ENCODE measurements at places on chromosomes 1 and 21.

GRCh38 chr1:18783705-18784481 is 75.6 kb downstream of the TAS1R2 start:
- DNase-seq, result no peak

DNA sequence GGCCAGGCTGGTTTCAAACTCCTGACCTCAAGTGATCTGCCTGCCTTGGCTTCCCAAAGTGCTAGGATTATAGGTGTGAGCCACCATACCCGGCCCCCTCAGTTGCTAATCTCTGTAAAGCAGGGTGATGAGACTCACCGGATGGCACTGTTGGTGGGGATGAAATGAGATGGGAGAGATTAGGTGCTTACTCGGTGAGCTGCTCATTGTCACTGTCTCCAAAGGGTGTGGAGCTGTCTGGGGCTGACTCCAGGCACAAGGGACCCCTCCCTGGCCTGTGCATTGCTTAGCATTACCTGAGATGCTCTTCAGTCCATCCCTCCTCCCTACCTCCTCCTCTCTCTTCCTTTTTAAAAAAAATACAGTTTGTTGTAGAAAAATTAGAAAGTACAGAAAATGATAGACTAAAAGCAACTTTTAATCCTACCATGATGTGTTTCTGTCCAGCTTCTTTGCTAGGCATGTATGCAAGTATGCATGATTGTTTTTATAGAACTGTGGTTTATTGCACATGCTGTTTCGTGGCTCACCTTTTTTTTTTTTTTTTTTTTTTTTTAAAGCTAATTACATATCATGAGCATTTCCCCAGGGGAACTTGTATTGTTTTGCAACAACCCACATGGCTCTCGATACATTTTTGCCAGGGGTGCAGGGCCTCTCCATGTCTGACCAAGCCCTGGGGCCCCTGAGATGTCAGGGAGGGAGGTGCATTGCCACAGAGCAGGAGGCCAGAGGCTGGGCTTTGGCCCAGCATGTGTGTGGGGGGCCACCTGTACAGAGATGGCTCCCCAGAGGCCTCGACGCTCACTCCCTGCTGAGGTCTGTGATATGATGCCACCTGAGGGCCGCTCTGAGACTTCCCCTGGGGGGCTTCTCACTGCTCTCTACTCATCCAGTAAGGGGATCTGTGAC is 55.4 kb downstream of the ARHGEF10L start:
- DNase-seq, result no peak

DNA sequence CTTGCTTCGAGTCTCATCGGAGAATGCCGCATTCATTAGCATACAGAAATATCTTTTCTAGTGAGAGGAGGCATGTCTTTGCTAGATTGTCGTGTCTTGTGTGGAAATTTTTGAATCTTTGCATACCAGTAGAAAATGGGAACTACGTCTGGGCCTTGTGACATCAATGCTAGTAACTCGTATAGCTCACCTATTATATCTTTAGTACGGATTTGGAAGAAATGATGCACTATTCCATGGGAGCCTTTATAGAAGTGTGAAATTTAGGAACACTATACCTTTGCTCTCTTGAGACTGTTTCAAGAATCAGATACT is 835 bp downstream of the UHMK1 start:
- no peak for DNase-seq

DNA sequence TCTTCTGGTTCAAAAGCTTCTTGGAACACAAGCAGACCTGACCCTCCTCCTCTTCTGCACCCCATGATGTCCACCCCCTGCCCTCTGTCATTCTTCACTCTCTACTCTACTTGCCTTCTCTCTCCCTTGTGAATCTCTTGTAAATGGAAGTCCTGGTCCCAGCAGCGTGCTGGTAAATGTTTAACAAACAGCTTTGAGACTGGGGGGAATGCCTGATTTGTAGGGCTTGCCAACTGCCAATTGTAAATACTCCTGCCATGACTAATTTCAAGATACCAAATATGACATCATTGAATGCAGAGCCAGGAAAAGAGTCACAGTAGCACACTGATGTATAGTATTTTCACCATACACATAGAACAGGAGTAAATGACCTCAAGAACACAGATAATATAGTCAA is 40.9 kb upstream of the LRRN2 start:
- DNase-seq, result no peak

GRCh38 chr1:57252597-57253294 is 171.1 kb downstream of the DAB1 start:
- no peak for DNase-seq

- no peak for DNase-seq
Measured at GRCh38 chr21:14533499-14534428, 12.4 kb downstream of the SAMSN1 start.

DNA sequence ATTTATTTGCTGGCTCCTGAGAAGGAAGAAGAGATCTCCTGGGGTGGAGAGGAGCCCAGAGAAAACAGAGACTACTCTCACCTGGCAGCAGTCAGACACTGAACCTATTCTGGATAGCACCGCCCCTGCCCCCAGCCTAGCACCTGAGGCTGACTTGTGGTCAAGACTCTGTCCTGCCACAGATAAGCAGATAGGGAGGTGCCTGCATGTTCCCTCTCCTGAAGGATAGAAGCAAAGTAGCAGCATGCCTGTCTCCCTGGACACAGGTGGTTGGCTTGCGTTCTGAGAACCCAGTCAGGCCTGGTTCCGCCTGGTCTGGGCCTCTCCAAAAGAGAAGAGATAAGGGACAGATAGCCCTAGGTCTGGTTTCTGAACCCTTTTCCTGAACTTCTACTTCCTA is 1.3 kb upstream of the EFNA3 start:
- DNase-seq, result no peak

GRCh38 chr1:3417082-3417739 is 37.3 kb upstream of the ARHGEF16 start:
- DNase-seq, result no peak

DNA sequence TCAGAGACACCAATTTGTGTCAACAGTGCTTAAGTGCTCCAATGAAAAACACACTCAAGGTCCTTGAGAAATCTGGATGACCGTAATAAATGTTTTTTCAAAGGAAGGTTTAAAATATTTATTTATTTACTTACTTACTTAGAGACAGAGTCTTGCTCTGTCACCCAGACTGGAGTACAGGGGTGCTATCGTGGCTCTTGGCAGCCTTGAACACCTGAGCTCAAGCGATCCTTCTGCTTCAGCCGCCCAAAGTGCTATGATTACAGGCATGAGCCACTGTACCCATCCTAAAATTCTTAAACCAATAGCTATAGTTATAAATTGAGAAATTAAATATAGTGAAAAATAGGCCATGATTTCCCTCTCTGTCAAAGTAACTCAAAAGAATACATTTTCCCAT is 17.3 kb upstream of the ERICH3 start:
- DNase-seq, result no peak

DNA sequence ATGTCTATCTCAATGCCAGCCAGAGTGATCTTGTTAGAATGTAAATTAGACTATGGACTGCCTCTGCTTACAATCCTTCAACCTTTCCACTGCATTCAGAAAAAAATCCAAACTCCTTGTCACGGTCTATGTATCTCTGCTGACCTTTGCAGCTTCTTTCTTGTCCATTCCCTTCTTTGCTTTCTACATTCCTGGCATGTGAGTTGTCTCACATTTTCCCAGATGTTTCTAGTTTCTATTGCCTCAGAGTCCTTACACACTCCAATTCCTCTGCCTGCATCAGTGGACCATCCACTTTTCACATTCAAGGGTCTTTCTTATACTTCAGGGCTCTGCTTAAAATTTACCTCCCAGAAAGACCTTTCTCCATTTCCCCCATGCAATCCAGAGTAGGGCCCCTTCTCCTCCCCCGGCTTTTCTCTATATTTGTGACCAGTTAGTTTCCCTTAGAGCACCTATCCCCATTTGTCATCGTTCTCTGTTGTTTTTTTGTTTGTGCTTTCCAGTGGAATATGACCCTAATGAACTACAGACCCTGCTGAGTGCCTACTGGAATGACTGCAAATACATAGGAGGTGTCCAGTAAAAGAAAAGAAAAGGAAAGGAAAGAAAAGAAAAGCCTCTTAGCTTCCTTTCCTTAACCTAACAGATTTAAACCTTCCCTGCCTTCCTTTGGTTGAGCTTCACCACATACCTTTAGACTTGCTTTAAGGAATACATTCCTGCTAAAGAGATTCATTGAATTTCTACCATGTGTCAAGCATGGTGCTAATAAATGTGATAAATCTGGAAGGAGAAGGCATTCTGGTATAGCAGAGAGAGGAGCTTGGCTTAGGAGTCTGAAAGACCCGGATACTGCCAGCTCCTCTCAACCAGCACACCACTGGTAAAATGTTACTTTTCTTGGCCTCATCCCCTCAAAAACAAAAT is 102.0 kb downstream of the DIRAS3 start:
- no peak for DNase-seq

DNA sequence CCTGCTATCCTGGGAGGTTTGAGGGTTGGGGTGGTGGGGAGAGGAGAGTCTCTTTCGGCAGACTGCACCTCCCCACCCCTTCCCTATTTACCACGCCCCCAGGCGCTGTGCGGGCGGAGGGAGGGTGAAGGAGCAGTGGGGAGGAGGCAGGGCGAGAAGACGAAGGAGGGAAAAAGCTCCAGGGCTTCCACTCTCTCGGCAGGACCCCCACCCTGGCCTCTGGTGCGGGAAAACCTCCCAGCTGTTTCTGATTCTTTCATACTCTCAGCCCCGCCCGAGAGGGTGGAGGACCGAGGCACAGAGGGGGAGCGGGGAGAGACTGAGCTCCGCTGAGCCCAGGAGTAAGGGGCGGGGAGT is 866 bp upstream of the WNT2B start:
- no peak for DNase-seq

- DNase-seq, result no peak
Measured at GRCh38 chr1:204480515-204480914, 14.1 kb downstream of the PIK3C2B start.

DNA sequence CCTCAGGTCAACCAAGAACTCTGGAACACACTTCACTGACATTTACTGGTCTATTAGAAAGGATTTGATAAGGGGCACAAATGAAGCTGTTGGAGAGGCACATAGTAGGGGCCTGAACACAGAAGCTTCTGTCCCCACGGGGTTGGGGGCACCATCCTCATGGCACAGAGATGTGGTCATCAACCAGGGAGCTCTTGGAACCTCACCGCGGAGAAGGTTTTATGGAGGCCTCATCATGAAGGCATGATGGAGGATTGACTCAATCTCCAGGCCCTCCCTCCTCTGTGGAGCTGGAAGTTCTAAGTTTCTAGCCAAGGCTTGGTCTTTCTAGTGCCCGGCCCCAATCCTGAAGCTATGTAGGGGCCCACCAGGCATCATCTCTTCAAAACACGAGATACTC is 23.6 kb downstream of the MX1 start:
- no peak for DNase-seq

DNA sequence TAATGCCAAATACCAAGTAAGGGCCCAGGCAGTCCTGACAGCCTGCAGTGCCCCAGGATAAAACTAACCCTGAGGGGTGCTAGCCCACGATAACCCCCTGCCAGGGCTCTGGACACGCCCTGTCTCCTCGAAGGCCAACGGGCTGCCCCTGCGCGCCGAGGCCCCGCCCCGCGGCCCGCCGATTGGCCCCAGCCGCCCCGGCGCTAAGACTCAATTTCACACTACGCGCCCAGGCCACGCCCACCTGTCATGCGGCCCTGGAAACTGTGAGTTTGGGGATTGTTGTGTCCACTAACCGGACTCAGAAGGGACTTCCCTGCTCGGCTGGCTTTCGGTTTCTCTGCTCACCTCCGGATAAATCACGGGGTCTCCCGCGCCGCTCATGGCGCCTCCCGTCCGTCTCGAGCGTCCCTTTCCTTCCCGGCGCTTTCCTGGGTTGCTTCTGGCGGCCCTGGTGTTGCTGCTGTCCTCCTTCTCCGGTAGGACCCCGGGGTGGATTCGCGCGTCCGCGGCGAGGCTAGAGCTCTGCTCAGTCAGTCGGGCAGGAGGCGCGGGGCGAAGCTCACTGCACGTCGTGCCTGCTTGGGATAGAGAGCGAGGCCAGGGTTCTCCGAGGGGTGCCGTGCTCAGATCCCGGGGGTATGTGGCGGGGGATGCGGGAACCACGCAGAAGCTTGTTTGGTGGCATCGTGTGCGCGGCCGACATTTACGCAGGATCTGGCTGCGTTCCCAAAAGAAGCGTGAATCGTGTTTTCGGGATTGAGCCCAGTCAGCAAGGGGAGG is at the start of gene CR1L:
Gene CR1L, plus strand, starts transcription at position 282 of the 783 bp plus-strand sequence. Its CDS starts 101 bp downstream, at position 383.
- peak; percentile 61 for DNase-seq

DNA sequence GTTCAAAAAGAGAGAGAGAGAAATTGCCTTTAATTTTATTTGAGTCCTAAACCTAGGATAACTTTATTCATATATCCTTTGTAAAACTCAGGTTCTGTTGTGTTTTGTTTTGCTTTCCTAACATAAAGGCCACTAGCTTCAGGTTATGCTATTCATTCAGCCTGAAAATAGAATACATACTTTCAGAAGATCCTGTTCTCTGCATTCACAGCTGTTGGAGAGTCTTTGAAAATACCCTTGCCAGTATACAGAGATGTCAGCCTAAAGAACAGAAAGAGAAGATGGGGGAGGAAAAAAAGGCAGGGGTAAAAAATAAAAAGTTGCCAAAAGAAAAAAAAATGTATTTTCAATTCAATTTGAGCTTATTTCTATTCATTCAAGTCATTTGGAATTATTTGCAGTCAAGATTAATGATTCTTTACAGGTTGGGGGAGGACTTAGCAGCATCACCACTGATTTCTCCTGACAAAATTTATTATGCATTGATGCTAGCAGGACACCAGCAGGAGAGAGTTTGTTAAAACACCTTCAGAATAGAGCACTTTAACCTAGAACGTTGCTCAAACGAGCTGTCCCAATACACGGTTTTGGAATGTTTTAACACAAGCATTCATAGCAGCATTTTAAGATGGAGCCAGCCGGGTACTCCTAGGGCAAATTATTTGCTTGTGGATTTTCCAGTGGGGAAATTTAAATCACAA is 318.5 kb downstream of the NTNG1 start:
- DNase-seq, result no peak

- no peak for DNase-seq
Measured at GRCh38 chr1:94942171-94943128, 15.5 kb upstream of the CNN3 start.

DNA sequence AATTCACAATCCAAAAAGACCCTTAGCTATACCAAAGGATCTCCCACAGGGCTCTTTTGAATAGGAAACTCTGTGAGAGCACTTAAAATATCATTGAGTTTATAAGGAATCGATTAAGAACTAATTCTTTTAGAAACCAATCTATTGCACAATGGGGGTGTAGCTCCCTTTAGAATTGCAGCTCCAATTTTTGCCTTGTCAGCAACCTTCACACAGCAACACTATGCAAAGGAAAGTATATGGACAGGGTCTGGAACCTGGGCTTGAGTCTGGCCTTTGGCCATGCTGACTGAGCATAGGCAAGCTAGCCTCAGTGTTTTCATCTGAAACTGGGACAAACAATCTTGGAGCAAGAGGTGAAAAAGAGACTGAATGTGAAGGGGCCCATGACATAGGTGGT is 17.2 kb upstream of the FAM78B start:
- no peak for DNase-seq

DNA sequence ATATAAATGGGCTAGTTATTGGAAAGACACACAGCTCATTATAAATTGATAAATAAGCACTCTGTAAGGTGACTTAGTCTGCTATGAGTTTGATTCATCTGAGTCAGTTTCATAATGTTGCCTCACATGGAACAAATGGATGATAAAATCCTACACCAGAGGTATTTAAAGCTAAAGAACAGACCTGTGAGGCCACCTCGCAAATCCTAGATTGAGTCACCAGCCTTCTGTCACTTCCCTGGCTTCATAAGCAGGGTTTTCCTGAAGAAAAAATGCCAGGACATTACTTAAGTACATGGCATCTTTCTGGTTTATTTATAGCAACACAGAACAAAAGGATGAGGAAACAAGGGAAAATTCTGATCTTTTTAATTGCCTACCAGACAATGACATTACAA is 18.4 kb downstream of the CD2 start:
- DNase-seq, result no peak
